ENCODE measurements at places on chromosomes 1 and 21.

DNA sequence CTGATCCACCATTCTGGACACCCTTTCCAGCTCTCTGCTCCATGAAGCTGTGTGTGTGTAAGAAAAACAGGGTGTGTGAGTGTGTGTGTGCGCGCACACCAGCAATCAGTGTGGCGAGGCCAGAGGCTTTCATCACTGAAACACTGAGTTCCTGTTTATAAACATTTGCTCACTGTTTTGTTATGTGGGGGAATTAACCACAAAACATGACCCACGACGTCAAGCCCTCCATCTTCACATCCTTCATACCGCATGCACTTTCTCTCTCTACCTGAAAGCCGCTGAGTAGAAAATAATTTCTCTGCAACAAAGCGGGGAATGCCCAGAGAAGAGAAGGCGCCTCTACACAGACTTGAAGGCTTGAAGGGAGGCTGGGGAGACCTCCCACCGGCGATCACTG, 148.9 kb upstream of the IRF2BP2 start:
- no peak for DNase-seq

- DNase-seq: no peak
Measured at GRCh38 chr1:32768110-32768850, 48.9 kb downstream of the YARS1 start.

DNA sequence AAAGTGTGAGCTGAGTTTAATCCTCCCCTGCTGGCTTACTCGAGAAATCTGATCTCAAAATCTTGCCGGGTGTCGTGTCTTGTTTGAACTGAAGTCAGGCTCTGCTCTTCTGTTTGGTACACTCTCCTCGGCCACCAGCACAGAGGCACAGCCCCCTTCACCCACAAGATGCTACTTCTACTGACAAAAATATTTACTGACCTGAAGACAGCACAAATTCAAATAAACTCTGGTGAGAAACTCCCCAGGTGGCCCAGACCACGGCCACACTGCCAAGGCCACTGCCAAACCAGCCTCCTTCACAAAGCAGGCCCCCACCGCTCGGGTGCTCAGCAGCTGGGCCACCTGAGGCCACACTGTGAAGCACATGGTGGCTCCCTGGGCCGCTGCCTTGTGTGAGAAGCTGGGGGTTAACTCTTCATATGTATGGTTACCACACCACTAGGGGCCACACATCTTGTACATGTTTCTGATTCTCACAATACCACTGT, 80.6 kb downstream of the TGFBR3 start:
- DNase-seq: no peak

GRCh38 chr21:34305605-34306604, 57.9 kb upstream of the KCNE2 start:
- DNase-seq: no peak

- DNase-seq: no peak
Measured at GRCh38 chr1:7831458-7831857, 21.4 kb downstream of the UTS2 start.

DNA sequence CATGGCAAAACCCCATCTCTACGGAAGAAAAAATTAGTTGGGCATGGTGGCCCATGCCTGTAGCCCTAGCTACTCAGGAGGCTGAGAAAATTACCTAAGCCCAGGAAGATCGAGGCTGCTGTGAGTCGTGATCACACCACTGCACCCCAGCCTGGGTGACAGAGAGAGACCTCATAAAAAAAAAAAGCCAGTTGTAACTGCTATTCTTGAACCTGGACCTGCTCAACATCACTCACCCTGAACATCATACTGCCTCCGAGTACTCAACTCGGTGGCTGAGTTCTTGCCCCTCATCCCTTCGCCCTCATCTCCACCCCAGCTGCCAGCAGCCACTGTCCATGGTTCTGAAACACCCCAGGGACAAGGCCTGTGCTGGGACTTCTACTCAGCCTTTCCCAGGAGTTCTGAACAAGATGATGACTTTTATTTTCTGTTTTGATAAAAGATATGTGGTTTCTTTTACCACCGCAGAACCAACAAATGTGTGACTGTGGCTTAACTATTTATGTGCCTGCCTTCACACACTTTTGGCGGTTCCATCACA, 5.4 kb upstream of the DISP3 start:
- DNase-seq: no peak

- no peak for DNase-seq
Measured at GRCh38 chr1:162661336-162661735, 29.1 kb downstream of the DDR2 start.

- DNase-seq: no peak
Measured at GRCh38 chr1:30318413-30318812, 405.0 kb downstream of the MATN1 start.

- DNase-seq: no peak
Measured at GRCh38 chr1:3633344-3634058, 8.7 kb downstream of the TPRG1L start.

DNA sequence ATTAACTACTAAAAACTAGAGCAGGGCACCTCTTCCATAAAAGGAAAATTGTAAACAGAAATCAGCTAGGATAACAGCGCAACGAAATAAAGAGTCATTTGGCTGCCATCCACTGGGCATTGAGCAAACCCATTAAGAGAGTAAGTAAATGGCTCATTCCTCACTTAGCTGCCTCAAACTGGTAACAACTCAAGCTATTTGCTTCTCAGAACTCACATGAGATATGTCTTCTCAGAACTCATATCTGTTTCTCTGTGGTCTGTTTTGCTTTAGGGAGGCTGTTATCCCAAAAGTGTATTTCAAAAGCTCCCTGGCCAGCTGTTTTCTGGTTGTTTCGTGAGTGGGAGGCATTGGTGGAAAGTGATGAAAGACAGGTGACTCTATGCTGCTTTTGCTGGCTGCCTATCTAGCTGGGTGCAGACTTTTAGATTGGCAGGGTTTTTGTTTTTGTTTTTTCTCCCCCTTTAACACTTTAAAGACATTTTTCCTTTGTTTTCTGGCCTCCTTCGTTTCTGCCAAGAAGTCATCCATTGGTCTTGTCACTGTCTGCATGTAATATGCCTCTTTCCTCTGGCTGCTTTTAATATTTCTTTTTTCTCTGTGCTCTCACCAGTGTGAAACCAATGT, 269.2 kb upstream of the RGS18 start:
- peak; percentile 13 for DNase-seq

GRCh38 chr1:66932291-66932690, 7.5 kb downstream of the MIER1 start:
- DNase-seq: no peak

- DNase-seq: no peak
Measured at GRCh38 chr1:116721039-116721405, 33.2 kb upstream of the CD2 start.

DNA sequence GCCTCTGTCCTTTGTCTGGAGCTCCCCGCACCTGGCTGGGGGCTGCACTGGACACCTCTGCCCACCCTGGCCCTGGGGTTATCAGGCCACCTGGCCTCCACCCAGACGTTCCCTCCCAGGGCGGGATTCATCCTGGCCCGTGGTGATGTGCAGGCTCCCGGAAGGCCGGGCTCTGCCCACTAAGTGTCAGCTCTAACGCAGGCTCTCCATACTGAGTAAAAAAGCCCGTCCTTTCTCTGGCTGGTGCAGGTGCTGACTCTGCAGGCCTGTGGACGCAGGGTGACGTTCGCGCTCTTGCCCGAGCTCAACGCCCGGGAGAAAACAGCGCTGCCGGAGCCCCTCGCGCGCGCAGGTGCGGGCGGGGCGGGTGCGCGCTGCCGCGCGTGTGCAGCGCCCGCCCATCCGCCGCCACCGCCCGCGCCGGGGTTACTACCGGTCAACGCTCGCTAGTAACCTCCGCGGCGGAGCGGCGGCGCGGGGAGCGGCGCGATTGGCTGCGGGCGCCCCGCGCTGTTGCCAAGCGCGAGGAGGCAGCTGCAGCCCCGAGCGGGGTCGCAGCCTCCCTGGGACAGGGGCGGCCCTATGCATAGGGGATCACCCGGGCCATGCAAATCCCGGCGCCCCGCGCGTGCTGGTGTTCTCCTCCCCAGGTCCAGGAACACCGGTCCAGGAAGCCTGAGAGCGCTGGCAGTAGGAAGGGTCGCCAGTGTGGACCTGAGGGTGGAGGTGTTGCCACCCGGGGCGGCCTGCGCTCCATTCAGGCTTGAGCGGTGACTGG, 15.7 kb downstream of the ABCG1 start:
- DNase-seq: peak; percentile 61

DNA sequence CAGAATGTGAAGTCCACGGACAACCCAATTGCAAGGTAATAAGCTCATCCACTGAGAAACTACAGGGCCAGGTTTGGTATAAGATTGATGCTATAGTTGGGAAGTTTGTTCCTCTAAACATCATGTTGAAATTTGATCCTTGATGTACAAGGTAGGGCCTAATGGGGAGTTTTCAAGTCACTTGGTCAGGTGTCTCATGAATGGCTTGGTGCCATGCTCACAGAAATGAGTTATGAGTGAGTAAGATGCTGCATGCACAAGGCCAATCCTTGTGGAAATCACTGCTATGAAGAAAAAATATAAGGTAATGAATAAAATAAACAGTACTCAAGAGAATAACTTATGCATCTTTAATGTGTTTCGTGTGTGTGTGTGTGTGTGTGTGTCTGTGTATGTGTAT, 1891.2 kb downstream of the NCAM2 start:
- DNase-seq: no peak

DNA sequence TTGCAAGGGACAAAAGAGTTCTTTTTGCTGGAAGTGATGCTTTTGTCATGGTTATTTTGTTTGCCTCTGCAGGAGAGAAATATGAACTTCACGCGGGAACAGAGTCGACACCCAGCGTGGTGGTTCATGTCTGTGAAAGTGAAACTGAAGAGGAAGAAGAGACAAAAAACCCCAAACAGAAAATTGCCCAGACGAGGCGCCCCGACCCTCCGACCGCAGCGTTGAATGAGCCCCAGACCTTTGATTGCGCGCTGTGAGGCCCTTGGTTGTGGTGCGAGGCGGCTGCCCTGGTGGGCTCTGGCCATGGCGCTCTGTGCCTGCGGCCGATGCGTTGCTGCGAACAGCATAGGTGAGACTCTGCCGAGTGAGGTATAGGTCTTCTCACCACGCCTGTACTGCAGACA, 20.9 kb upstream of the NCMAP start:
- no peak for DNase-seq

Data from NCI-H774 (cell line).